Kidney capillary endothelial cell (primary cell): ENCODE measurements at places on chromosomes 3 and 15.
A peak's percentile ranks its signal among the peaks of the same experiment; 100 is the strongest.

GRCh38 chr3:189027626-189028155, 144.1 kb upstream of the TPRG1 start:
- no peak for DNase-seq

GRCh38 chr15:79970624-79971434, at the start of gene BCL2A1:
Gene BCL2A1, minus strand, starts transcription at chr15:79971196. Its CDS starts 77 bp downstream, at chr15:79971119.
- peak; percentile 90 for DNase-seq

DNA sequence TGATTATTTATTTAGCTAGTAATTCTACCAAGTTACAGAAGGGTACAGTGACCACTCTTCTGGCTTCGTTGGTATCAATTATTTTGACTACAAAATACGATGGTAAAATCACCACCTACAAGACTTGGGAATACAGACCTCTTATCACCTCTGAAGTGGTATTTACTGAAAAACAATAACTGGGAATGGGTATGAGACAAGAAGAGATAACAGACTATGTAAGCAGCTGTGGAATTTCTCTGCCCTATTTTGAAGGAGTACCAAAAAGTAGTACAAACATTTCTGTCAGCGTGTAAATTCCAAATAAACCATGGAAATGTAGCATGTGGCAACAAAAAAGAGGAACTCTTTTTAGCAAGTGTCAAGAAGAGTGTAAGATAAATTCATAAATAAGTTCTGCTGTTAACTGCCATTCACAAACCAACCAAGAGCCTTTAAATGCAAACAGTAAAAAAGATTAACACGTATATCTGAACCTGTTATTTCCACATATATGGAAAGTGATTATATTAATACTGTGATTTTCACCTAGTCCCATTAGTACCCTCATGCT, 77.0 kb upstream of the SLC12A8 start:
- no peak for DNase-seq

DNA sequence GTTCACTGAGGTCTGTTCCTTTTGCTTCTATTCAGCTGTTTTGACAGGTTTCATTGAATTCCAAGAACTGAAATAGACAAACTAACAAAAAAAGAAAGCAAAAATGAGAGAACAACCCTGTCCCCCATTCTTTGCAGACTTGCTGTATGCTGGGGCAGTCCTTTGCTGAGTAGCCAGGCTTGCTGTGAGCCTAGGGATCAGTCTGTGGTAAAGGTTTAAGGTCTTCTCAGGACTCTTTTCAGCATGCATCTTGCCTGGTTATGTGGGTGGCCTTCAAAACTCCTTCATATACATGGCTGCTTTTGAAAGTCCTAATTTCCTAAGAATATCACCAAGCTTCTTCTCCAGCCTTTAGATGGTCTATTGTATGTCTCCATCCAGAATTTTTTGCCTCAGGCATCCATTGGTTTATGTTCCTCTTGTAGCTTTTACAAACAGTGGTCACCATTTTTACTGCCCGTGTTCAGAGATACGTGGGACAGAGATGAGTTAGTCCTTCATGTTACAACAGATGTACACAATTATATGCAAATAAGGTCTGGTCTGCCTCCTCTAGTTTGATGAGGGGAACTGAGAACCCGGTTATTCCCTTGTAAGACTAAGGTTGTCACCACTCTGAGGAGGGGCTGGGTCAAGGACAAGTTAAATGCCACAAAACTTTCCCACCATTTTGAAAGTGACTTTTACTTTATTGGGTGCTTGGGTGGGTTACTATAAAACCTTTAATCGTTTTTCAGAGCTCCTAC, 41.4 kb downstream of the SACM1L start:
- no peak for DNase-seq

GRCh38 chr15:33982516-33982915, 14.2 kb downstream of the CHRM5 start:
- no peak for DNase-seq

DNA sequence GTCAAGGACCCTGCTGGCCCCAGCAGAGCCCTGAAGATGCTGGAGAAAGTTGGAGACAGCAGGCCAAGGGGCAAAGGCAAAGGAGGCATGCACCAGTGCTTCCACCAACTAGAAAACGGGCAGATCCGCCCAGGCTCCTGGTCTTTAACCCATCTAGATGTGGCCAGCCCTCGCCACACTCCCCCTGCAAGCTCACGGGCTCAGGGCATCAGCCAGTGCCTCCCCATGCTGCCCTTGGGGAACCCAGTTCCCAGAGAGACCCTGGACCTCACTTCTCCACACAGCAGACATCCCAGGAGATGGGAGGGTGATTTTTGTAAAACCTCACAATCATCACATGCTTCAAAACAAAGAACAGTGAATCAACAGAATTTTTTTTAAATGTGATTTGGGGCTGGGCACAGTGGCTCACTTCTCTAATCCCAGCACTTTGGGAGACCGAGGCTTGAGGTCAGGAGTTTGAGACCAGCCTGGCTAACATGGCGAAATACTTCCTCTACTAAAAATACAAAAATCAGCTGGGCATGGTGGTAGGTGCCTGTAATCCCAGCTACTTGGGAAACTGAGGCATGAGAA, 24.5 kb downstream of the CYFIP1 start:
- no peak for DNase-seq

- no peak for DNase-seq
These were observed 295.1 kb downstream of the EPHB1 start for GRCh38 chr3:135090020-135090717.

- peak; percentile 78 for DNase-seq
These were observed 20.0 kb upstream of the IREB2 start for GRCh38 chr15:78417754-78418630.

- DNase-seq: no peak
These were observed 13.5 kb downstream of the SOX2 start for GRCh38 chr3:181725131-181725731.

DNA sequence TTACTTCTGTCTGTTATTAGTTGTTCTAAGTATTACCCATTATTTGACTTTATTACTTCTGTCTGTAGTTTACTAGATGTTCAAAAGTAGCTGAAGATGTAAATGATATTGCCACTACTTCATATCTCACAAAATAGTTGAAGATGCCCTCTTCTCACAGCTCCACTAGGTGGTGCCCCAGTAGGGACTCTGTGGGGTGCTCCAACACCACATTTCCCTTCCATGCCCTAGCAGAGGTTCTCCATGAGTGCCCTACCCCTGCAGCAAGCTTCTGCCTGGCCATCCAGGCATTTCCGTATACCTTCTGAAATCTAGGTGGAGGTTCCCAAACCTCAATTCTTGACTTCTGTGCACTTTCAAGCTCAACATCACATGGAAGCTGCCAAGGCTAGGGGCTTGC, 80.8 kb downstream of the KCNH8 start:
- DNase-seq: no peak

GRCh38 chr15:95995375-95996168, 334.9 kb upstream of the NR2F2 start:
- peak; percentile 20 for DNase-seq

GRCh38 chr3:50572158-50572557, 2.8 kb downstream of the HEMK1 start:
- peak; percentile 66 for DNase-seq

DNA sequence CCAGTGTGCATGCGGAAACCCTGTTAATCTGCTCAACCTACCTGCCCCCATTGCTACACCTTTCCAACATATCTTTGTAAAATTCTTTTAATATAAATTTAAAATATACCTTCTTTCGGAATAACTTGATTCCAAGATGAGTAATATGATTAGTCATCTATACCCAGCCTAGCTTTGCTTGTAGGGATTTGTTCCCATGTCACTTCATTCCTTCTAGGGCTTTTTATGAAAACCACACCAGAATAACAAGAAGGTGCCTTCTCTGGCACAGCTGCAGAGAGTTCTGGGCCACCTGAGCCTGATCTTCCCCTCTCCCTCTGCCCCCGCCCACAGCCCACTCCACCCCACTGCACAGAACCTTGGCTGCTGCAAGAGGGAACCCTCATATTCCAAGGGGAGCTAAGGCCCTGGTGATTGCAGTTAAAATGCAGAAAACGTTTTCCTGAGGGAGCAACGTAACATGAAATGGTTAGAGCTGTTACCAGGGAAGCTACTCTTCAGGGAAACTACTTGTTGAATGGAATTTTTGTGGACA, 38.6 kb upstream of the HACD2 start:
- DNase-seq: no peak

GRCh38 chr15:42092398-42093318, 1.7 kb downstream of the PLA2G4D start:
- DNase-seq: no peak

DNA sequence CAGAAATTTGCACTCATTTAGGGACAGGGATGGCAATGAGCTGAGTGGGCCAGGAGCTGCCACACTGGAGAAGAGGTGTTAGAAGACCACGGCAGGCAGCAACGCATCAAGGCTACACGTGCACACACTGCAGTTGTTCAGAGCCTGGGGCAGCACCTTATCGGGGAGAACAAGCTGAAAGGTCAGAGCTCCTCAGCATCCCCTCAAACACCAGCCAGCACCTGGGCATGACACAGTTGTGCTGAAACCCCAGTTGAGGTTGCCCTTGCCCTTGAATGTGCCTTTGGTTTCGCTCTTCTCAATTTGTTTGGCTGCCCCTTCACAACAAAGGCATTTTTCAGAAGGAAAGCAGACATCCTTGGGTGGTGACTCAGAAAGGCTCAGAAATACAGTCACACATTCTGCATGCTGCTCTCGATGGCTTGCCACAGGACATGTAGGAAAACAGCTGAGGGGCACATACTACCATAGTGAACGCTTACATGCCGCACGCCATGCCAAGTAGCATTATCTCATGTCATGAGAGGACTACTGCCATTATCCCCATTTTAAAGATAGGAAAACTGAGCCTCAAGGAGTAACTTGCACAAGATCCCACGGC, 57.6 kb downstream of the ST8SIA2 start:
- DNase-seq: peak; percentile 15

DNA sequence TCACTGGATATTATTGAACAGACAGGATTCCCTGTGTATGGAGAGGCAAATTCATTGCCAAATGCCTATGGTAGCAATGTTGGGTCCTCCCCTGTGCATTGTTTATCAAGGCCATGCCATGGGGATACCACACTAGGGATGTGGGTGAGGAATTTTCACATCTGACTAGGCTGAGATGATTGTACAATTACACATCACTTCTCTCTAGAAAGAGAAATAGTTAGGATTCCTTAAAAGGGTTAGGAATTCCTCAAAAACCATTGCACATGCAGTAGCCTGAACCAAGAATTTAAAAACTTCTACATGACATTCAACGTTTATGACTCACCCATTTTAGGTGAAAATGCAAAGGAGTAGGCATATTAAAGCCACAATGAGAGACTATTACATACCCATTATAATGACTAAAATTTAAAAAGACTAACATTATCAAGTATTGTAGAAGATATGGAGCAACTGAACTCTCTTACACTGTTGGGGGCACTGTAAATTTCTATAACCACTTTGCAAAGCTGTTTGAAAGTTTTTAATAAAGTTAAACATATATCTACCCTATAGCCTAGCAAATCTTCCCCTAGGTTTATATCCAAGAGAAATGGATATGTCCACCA, 175.9 kb downstream of the THRB start:
- peak; percentile 1 for DNase-seq

GRCh38 chr3:171258316-171258715, 201.9 kb downstream of the TNIK start:
- DNase-seq: no peak

- peak; percentile 67 for DNase-seq
These were observed 400.8 kb upstream of the PROK2 start for GRCh38 chr3:72185549-72186399.

GRCh38 chr3:16433701-16434151, 79.8 kb downstream of the RFTN1 start:
- no peak for DNase-seq

- peak; percentile 47 for DNase-seq
These were observed 30.6 kb upstream of the ABHD2 start for GRCh38 chr15:89057506-89058133.

- no peak for DNase-seq
These were observed 157.8 kb downstream of the PDCD6IP start for GRCh38 chr3:33956206-33956605.

DNA sequence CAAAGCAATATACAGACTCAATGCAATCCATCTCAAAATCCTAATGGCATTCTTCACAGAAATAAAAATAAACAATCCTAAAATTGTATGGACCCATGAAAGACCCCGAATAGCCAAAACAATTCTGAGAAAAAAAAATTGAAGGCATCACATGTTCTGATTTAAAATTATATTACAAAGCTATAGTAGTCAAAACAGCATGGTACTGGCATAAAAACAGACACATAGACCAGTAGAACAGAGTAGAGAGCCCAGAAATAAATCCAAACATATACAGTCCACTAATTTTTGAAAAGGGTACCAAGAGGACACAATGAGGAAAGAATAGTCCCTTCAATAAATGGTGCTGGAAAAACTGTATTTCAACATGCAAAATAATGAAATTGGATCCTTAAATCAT, 70.4 kb upstream of the THRB start:
- DNase-seq: no peak

DNA sequence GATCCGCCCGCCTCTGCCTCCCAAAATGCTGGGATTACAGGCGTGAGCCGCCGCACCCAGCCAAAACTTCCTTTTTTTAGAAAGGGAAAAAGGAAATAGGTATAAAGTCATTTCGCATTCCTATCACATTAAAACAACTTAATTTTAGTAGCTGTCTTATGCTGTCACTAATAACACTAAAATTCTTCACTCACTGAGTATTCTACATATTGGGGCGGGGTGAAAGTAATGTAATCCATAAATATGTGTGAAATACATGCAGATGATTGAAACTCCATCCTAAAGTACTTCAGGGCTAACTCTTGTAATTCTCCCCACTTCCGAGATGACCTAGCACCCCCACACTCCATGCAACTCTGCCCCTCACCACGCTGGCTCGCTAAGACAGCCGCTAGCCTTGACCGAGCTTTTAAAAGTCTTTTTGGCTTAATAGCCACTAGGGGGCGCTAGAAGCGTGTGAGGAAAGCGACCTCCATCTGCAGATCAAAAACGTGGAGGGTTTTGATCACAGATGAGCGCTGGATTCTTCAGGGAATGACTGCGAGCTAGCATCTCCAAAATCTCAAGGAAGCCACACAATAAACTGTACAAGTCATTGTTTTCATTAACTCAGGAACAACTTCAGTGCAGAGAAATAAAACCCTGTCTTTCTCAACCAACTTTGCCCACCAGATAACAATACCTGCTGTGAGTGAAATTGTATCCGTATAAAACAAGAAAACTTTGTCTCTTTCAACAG, 129.3 kb upstream of the IGF1R start:
- peak; percentile 67 for DNase-seq

- no peak for DNase-seq
These were observed 3.1 kb downstream of the SLC51B start for GRCh38 chr15:65048241-65048640.

DNA sequence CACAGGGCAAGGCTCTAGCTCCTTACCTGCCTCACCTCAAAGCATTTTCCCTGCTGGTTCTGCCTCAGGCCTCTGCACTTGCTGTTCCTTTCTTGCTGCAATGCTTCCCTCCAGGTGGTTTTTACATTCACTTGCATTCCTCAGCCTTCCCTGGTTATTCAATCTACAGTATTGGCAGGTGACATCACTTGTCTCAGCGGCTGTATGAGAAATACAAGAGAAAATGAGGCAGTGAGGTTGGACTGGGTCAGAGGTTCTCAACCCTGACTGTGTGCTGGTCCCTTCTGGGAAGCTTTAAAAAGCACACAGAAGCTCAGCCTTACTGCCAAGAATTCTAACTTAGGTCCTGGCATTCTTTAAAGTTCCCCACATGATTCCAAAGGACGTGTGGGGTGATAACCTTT, 26.7 kb downstream of the SIAH2 start:
- DNase-seq: no peak
